ENCODE measurements at places on chromosomes 12 and 14.

- DNase-seq: no peak
Observed at GRCh38 chr14:68626386-68626785, 166.5 kb downstream of the ZFP36L1 start.

GRCh38 chr14:62691647-62692489 lies 353.4 kb downstream of the KCNH5 start:
- peak; percentile 60 for DNase-seq

GRCh38 chr12:131603939-131604795 lies 106.7 kb upstream of the SFSWAP start:
- DNase-seq: no peak

DNA sequence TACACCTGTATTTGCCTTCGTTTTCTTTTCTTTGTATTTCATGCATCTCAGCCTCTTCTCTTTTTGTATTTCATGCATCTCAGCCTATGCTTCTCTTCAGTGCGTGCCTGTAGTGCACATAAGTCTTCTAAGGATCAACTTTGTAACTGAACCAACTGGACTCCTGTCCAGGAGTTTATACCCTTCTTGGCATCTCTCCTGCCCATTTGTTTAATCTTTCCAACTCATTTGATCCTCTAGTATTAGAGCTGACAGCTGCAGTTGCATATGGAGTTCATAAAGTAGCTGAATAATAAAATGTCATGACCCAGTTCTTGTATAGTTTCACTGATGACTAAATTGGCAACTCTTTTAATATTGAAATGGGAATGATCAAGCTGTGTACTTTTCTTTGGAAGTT lies 89.7 kb downstream of the FGD4 start:
- no peak for DNase-seq

GRCh38 chr12:52721838-52722470 lies 18.6 kb upstream of the KRT77 start:
- DNase-seq: no peak

Measured in lung (tissue), 17 donors.